ENCODE measurements at places on chromosomes 1 and 21.
A peak's percentile ranks its signal among the peaks of the same experiment; 100 is the strongest.

DNA sequence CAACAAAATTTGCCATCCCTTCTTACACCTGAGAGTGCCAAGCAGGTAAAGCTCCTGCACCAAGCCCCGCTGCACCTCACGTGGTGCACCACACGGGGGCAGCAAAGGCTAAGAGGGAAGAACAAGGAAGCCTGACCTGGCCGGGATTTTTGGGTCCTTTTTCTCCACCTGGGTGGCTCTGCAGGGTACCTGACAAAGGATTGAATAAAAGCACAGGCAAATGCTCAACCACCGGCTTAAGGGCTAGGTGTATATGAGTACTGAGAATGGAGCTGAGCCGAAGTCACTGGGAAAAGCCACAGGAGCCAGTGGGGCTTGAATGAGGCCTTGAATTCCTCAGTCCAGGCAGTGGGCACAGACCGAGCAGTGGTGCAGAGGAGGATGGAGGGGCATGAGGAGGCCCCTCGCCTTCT, 36.4 kb downstream of the ZNF697 start:
- peak; percentile 68 for DNase-seq

DNA sequence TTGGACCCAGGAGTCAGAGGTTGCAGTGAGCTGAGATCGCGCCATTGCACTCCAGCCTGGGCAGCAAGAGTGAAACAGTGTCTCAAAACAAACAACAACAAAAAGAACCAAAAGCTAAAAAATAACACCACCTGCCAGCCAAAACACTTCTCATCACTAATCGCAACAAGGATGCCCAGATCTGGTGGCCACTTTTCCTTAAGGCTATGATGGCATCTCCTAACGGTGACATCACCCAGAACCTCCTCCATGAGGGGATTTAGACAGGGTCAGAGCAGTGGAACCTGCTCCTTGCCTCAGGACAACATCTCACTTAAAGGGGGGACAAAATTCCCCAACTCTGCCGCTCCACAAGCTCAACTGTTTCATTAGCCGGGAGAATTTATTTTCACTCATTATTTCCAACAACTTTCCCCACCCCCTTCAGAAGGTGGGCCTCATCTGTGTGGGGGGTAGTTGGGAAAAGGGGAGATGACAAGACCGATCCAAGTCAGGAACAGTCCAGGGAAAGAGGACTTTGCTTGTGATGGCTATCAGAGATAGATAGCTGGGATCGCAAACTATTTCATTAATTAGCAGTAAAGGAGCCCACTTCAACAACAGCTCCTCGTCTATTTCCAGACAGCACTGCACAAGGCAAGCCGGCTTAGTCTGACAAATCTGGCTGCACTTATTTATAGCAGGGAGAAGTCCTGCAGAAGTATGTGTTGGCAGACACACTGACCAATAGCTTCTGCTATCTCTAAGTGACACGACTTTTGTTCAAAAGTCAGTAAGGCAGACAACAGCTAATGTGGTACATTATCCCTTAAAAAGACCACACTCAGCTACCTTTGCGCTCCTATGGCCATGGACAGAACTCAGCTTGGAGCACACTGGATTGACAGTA, 2.6 kb downstream of the PABPC4 start:
- DNase-seq = peak; percentile 19

DNA sequence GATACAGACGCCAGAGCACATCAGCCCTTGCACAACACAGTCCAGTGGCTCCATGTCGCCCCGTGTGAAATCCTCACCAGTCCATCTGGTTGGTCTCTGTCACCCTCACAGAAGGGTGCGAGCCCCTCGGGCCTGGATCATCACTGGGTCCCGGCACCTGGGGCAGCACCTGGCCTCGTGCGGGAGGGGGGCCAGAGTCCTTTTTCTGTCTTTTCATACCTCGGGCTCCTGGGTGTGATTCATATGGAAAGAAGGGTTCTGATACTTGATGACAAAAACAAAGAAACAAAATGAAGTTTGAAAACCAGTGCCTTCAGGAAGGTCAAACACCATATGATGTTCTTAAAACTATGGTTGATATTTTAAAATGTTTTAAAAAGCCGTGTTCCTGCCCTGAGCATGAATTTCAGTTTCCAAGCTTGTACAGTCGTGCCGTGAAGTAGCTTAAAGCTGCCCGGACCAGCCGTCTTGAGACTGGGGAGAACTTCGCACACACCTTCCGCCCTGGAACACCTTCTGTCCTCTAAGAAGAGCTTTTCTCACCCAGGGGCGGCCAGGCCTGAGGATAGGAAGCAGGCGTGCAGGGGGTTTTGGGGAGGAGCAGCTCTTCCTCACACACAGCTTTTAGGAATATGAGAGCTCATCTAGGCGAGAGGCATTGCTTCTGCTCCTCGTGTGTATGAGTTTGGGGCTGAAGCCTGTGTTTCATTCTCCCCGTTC, 35.2 kb downstream of the SLC37A1 start:
- DNase-seq = no peak

DNA sequence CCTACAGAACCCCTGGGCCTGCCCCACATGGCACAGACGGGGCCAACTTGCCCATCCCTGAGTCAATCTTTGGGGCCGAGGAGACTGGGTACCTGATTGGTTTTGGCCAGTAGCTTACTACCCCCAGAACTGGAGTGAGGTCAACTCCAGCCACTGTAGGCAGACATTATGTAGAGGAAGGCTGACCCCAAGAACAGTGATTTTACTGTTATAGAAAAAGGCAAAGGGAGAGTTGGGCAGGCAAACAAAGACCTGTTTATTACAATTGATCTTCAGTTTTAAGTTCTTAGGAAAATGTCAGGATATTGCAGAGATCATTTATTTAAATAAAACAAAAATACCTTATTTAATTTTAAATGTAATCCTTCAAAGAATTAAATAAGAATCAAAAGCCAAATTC, 653.8 kb downstream of the NPHP4 start:
- no peak for DNase-seq

GRCh38 chr1:59072583-59072947, 224.3 kb upstream of the FGGY start:
- no peak for DNase-seq

DNA sequence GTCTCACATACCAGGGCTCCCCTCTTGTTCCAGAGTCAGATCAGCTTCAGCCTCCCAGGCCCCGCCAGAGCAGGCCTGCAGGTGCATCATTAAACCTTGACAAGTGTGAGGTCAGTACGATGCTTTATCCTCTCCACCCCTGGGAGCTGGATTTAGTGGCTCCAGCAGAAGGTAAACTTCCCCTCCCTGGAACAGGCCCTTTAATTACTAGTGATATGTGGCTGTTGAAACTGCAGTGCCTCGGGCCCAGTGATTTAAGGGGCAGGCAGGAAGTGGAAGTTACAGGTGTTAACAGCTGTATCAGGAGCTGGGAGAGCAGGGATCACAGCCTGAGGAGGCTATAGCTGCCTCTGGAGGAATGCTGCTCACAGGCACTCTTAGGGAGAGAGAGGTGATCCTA, 132.4 kb upstream of the KLHDC7A start:
- DNase-seq = no peak

- DNase-seq = no peak
Observed at GRCh38 chr21:44834951-44835646, 17.2 kb upstream of the SUMO3 start.

DNA sequence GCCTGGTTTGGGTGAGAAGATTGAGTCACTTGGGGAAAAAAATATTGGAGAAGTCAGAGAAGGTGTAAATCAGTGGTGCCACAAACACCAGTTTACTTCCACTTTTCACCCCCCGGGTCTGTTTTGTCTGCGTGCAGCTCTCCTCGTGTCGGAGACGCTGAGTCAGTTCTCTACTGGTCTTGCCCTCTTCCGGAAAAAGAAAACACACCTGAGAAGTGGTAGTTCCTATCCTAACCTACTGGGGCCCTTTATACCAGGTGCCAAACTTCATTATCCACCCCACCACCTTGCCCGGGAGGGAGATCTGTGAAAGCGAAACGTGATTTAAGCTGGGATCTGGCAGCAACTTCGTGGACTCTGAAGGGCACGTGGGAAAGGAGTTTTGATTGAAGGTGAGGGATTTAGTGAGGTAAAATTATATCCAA, 855 bp upstream of the IVNS1ABP start:
- no peak for DNase-seq

DNA sequence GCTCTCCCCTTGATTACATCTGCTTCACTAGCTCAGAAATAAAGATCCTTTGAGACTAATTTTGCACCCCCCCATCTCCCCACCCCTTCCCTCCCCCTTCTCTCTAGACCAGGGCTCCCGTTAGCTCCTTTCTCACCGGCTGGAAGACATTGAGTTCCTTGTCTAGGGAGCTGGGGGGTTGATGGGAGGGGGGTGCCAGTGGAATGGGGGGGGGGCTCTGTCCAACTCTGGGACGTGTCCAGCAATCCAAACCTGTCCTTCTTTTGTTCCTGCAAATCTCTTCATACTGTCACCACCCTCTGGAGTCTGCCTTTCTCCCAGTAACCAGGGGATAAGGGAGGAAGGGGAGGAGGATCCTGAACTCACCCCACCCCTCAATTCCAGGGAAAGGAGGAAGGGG, 61.9 kb downstream of the RHBG start:
- DNase-seq = no peak

DNA sequence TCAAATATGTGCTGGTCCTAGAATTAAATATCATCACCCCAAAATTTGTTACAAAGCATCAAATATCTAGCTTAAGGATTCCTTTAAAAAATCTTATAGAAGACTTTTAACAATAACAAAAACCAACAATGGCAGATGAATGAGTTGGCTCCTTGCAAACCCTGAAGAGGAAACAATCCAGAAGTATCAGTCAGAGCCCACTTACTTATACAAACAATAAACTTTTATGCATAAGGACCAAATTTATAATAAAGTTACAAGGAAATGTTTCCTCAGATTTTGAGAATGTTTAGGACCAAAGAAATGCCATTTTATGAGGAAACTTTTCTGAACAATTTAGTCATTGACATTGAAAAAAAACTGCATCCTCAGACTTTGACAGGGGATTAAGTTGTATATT, 52.7 kb downstream of the LPAR3 start:
- no peak for DNase-seq

- DNase-seq = peak; percentile 76
Observed at GRCh38 chr1:77039739-77040138, 172.5 kb downstream of the ST6GALNAC5 start.

DNA sequence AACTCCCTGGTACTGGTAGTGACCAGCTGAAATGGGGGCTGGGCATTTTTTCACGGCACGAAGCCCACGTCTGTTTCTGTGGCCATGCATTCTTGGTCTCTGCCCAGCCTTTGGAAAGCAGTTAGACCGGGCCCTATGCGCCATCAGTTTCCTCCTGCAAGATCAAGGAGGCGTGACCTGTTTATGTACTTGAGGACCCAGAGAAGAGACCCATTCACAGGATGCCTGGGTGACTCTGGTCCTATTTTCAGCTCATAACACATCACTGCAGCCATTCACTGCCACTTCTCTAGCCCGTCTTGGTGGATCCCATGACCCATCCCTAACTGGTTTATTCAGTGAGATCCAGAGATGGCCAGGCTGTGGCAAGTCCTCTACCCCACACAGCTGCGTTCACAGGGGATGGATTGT, 70.4 kb downstream of the SPSB1 start:
- DNase-seq = no peak

- no peak for DNase-seq
Observed at GRCh38 chr1:12482988-12483387, 135.0 kb downstream of the DHRS3 start.

DNA sequence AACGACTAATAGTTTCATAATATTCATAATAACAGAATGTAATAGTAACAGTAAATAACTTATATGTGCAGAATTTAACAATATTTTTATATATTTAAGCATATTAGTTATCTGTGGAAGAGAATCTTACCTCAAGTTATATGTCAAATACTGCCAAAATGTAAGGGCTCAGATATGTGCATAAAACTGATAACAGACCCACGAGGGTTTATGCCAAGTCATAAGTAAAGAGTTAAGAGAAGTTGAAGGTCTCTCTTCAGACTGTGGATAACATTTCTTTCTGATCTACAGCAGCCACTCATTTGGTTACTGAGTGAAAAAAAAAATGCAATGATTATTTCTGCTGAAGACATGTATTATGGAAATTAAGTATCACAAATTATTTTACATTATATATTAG, 1167.8 kb upstream of the NCAM2 start:
- no peak for DNase-seq

- DNase-seq = peak; percentile 41
Observed at GRCh38 chr1:37473431-37474045, 842 bp upstream of the ZC3H12A start.

GRCh38 chr1:211920141-211920572, 89.6 kb upstream of the LPGAT1 start:
- no peak for DNase-seq

DNA sequence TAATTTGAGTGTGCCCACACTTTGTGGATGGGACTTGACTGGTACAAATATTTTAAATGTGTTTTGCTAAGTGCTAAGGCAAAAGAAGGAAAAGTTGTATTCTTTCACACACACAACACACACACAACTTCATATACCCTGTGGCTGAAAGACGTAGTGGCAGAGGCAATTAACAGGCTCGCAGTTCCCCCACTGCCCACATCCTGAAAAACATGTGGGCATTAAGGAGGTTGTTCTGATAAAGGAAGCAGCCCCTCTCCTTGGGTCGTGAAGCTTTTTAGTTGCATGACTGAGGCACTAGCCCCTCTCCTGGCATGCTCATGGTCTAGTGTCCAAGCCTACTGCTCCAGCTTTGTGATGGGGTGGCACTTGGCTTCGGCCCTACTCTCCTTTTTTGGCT, 14.3 kb upstream of the ADAM30 start:
- DNase-seq = no peak

All from SJSA1 (cell line).